ENCODE measurements at places on chromosomes 5 and 9.

GRCh38 chr5:178984145-178985072, 10.7 kb downstream of the GRM6 start:
- no peak overlapping the region for H3K4me3 ChIP-seq
- H3K36me3 ChIP-seq = no peaks in the 10 kb centered on the region
- no peaks in the 10 kb centered on the region for H3K4me1 ChIP-seq
- DNase-seq = no peak
- no peak overlapping the region for H3K27ac ChIP-seq
- no peaks in the 10 kb centered on the region for H3K27me3 ChIP-seq

DNA sequence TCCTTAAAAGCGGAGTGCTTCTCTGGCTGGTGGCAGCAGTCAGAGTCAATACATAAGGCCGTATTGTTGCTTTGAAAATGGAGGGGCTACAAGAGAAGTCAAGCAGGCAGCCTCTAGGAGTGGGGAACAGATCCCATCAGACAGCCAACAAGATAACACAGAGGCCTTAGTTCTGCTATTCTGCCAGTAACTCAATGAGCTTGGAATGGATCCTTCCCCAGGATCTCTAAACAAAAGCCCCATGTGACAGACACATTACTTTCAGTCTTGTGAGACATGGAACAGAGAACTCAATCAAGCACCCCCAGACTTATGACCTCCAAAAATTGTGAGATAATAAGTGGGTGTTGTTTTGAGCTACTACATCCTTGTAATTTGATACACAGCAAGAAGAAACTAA, 158.6 kb downstream of the RFX3 start:
- no peak overlapping the region for H3K27ac ChIP-seq
- H3K36me3 ChIP-seq = no peaks in the 10 kb centered on the region
- no peaks in the 10 kb centered on the region for H3K27me3 ChIP-seq

DNA sequence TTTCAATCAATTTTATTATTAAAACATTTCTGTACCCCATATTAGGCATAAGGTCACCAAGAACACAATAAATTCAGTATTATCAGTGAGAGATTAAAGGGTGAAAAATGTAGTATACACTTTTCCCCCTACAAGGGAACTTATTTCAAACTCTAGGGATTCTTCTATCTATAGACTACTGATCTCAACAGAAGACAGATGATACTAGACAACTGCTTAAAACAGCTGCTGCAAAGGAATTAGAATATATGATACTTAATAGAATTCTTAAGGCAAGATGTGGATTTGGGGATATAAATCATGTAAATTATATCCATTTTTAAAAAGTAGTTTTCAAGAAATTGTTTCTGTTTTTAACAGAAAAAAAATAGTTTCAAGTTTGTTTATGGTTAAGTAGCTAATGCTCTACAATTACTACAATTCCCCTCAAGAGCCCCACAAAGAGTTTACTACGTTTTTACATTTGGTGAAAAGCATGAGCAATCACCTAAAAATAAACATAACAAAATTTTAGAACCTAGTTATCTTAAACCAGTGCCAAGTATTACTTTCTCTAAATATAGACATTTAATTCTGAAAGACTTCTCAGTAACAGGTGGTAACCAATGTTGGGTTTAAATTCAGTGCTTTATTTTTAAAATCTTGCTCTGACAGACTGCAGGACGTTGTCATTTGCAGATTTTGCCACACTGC, 6.0 kb downstream of the KIF24 start:
- no peaks in the 10 kb centered on the region for H3K36me3 ChIP-seq
- no peak overlapping the region for H3K4me3 ChIP-seq
- H3K27me3 ChIP-seq = no peaks in the 10 kb centered on the region

GRCh38 chr5:98205691-98206461, 567.6 kb upstream of the RGMB start:
- no peaks in the 10 kb centered on the region for H3K36me3 ChIP-seq
- no peaks in the 10 kb centered on the region for H3K4me1 ChIP-seq
- H3K27ac ChIP-seq = no peak overlapping the region
- DNase-seq = no peak

- no peaks in the 10 kb centered on the region for H3K27me3 ChIP-seq
- H3K4me3 ChIP-seq = no peak overlapping the region
- H3K36me3 ChIP-seq = no peaks in the 10 kb centered on the region
- H3K4me1 ChIP-seq = no peaks in the 10 kb centered on the region
- H3K27ac ChIP-seq = no peak overlapping the region
- DNase-seq = no peak
Observed at GRCh38 chr5:15720515-15720914, 220.5 kb downstream of the FBXL7 start.

- H3K4me3 ChIP-seq = no peak overlapping the region
- H3K36me3 ChIP-seq = no peaks in the 10 kb centered on the region
- peaks cover 3% of the 10 kb centered on the region for H3K27me3 ChIP-seq
- DNase-seq = no peak
Observed at GRCh38 chr5:15495026-15495425, 5.0 kb upstream of the FBXL7 start.

- peaks cover 86% of the 10 kb centered on the region for H3K36me3 ChIP-seq
- H3K4me1 ChIP-seq = no peaks in the 10 kb centered on the region
- no peak for DNase-seq
- H3K4me3 ChIP-seq = no peak overlapping the region
- no peak overlapping the region for H3K27ac ChIP-seq
Observed at GRCh38 chr5:6616632-6617031, 16.2 kb downstream of the NSUN2 start.

DNA sequence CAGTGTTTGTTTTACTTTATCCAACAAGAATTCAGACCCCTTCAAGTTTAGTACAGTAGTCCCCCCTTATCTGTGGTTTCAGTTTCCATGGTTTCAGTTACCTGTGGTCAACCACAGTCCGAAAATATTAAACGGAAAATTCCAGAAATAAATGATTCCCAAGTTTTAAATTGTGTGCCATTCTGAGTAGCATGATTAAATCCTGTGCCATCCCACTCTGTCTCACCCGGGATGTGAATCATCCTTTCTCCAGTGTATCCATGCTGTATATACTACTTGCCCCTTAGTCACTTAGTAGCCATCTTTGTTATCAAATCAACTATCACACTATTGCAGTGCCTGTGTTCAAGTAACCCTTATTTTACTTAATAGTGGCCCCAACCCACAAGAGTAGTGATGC, 153.8 kb upstream of the RASA1 start:
- H3K27ac ChIP-seq = no peak overlapping the region
- DNase-seq = no peak
- no peaks in the 10 kb centered on the region for H3K27me3 ChIP-seq
- no peaks in the 10 kb centered on the region for H3K4me1 ChIP-seq
- no peaks in the 10 kb centered on the region for H3K36me3 ChIP-seq
- H3K4me3 ChIP-seq = no peak overlapping the region

GRCh38 chr5:61737301-61737963, 405.4 kb downstream of the ZSWIM6 start:
- no peak overlapping the region for H3K4me3 ChIP-seq
- peaks cover 9% of the 10 kb centered on the region for H3K4me1 ChIP-seq
- no peaks in the 10 kb centered on the region for H3K36me3 ChIP-seq
- DNase-seq = no peak

DNA sequence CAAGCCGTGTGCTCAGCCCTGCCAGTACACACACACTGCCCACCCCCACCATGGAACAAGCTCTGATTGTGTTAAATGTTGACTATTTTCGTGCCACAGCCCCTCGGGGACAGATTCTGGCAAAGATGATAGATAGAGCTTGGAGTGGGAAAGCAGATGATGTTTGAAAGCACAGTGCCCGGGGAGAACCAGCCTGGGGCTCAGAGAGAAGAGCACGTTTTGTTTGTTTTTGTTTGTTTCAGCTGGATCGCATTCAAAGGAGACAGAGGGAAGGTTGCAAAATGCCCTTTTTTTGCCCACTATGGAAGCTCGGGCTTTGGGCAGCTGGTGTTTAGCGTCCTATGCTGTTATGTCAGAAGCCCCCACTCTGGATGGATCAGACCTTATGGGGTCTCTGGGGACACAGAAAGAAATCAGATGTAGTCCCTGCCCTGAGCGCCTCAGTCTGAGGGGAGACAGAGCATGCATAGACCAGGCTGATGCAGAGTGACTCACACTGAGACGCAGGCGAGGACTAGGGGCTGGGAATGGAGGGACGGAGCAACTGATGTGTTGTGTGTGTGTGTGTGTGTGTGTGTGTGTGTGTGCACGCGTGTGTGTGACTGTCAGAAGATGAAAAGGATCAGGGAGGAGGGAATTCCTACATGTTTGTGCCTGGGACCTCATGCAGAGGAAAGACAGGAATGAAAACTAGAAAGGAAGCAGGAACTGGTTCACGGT, 229.7 kb downstream of the MELK start:
- H3K27me3 ChIP-seq = peaks cover 6% of the 10 kb centered on the region
- no peaks in the 10 kb centered on the region for H3K36me3 ChIP-seq
- H3K27ac ChIP-seq = no peak overlapping the region
- no peak overlapping the region for H3K4me3 ChIP-seq
- DNase-seq = no peak

- no peak overlapping the region for H3K27ac ChIP-seq
- H3K4me3 ChIP-seq = no peak overlapping the region
- no peaks in the 10 kb centered on the region for H3K27me3 ChIP-seq
Observed at GRCh38 chr5:118882666-118883065, 105.7 kb downstream of the DTWD2 start.

DNA sequence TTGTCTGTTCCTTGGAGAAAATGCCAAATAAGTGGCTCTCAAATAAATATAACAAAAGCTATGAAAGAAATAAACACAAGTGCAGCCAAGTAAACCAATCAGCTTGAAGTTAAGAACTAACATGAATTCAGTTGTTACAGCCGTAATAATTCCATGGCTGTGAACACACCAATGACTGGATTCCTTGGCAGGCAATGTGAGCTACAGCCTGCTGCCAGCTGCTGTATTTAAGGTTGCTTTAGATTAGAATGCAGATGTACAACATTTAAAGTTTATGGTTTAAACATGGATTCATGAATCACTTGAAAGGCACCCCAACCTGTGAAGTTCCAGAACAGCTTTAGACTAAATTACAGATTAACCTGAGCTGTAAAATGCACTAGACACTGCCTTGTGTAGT, 626.4 kb upstream of the SEMA6A start:
- no peaks in the 10 kb centered on the region for H3K36me3 ChIP-seq
- no peak for DNase-seq
- H3K27me3 ChIP-seq = no peaks in the 10 kb centered on the region
- H3K4me1 ChIP-seq = no peaks in the 10 kb centered on the region

DNA sequence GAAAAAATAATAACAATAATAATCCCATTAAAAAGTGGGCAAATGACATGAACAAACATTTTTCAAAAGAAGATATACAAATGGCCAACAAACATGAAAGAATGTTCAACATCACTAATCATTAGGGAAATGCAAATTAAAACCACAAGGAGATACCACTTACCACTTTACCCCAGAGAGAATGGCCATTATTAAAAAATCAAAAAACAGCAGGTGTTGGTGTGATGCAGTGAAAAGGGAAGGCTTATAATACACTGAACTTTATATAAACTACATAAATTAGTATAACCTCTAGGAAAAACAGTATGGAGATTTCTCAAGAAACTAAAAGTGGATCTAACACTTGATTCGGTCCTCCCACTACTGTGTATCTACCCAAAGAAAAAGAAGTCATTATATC, 81.9 kb downstream of the DROSHA start:
- H3K4me1 ChIP-seq = no peaks in the 10 kb centered on the region
- DNase-seq = no peak
- H3K27ac ChIP-seq = no peak overlapping the region
- H3K4me3 ChIP-seq = no peak overlapping the region
- H3K36me3 ChIP-seq = peaks cover 30% of the 10 kb centered on the region
- no peaks in the 10 kb centered on the region for H3K27me3 ChIP-seq
